Activated CD8-positive, alpha-beta memory T cell treated with anti-CD3 and anti-CD28 coated beads for 1 hour (primary cell): ENCODE measurements at places on chromosomes 6 and 20.

- no peak for DNase-seq
These were observed 16.4 kb upstream of the BLOC1S5 start for GRCh38 chr6:8080362-8081151.

DNA sequence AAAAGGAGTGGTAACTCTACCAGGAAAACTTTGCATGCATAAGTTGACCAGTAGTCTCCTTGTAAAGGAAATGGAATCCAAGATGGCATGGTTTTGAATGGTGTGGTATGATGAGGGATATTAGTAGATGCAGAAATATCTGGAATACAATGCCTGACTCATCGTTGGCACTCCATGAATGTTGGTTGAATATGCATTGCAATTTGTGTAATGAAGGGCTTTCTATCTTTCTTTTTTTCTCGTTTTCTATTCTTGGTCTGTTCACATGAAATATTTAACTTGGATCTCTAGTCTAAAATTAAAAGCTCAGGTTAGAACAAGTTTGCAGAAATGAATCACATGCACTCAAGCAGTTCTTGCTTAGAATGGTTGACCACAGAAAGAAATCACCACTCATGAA is 277.3 kb upstream of the PRND start:
- no peak for DNase-seq

DNA sequence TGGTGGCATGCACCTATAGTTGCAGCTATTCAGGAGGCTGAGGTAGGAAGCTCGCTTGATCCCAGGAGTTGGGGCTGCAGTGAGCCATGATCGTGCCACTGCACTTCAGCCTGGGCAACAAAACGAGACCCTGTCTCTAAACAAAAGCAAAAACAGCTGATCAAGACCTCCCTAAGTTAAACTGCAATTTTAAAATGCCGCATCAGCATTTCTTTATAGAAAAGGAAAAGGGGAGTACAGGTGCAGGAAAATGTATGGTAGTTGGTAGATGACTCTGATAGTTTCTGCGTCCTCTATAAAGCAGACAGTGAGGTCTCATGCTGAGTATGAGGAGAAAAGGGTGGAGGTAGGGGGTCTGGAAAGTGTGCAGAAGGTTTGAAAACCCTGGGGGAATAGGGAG is 8.9 kb upstream of the TBCC start:
- DNase-seq, result no peak

DNA sequence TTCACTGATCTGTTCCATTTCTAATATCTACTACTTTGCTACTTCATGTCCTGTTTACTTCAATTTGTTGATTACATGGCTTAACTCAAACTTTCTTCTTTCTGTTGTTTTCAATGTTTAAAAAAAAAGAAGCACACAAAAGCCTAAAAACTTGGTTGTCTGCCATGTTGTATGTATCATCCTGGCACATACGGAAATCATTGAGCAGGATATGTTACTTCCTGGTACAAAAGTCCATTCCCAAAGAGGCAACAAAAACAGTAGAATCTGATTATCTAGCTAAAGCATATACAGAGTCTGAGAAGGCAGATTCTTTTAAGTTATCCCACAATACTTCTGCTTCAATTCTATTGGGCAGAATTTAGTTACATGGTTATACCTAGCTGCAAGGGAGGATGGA is 14.5 kb upstream of the COL12A1 start:
- DNase-seq, result no peak

DNA sequence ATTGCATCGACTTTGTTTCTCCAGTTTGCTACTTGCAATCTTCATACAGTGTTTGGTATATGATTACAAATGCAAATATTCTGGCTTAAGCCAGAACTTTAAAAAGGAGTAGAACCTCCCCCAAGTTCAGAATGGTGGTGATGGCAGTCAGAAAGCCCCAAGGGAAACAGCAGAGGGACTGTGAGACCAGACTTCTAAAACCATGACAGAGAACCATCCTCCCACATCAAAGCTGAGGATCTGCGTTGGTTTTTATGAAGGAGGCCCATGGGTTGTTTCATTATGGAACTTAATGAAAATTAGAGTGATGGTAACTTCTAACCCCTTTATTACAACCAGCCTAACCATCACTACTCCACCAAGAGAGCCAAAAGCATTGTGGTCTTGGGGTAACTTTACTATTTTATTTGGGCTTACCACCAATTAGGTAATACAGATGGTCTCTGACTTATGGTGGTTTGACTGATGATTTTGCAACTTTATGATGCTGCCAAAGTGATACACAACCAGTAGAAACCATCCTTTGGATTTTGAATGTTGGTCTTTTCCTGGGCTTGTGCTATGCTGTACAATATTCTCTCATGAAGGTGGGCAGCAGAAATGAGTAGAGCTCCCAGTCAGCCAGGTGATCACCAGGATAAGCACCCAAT is 10.9 kb upstream of the MRS2 start:
- no peak for DNase-seq

DNA sequence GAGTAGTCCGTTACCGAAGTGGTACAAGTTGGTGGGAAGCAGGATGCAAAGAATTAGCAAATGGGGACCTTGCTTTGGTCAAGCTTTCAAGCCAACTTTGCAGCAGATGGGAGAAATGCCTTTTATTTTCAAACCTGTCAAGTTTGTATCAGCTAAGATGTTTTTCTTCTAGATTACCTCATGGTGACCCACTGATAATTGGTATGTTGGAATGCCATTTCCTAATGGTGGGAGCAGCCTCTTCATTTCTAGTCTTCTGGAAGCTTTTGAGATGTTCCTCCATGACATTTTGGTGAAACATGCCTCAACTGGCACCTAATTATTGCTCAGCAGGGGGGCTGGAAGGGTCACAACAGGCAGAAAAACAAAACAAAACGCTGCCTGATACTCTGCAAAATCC is 43.7 kb downstream of the ADNP start:
- DNase-seq, result no peak

DNA sequence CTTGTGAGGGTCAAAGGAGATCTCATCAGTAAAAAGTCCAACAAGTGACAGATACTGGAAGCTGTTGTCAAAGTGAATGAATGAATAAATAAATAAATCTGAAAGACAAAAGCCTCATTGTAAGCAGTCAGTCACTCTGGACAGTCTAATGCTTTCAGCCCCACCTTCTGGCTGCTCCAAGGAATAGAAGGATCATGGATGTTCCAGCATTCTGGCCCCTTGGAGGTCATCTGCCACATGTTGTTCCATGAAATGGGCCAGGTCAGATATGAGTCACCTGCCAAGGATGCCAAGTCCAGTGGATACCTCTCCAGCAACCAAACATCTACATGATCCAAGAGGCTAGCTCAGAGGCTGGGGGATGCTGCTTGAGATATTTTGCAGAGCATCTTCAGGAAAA is 185.6 kb downstream of the BMP7 start:
- no peak for DNase-seq

- DNase-seq, result no peak
These were observed 6.5 kb downstream of the RBM38 start for GRCh38 chr20:57397693-57398108.

DNA sequence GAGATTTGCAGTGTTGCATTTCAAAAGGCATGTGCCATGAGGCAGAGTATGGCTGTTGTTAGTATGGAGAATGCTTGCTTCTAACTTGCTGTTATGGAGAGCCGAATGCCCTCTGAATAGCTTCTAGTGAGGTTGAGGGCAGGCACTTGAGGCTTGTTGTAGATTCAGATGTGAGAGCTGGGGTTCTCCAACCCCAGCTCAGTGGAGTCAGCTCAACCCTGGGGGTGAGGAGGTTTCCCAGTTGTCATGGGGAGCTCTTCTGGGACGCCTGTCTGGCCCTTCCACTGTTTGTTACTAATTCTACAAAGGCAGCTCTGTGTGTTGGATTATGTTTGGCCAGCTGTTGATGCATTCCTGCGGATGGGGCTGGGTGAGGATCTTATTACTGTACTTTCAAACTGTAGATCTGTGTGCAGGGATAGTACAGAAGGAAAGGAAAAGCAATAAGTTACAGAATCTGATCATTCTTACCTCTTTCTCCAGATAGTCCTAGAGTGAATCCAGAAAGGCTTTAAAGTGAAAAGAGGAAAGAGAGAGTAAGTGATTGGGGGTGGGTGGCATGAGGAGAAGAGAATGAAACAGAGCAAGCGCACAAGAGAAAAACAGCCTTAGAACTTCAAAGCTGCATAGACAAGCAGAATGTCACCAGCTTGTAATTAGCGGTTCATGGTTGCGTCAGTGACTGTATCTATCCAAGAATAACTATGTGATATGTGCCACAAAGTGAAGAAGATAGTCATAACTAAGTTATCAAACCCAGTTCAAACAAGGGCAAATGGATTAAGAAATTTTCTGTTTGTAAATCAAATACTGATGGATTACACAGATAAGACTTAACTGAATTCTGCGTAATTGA is 148.7 kb downstream of the PRL start:
- DNase-seq, result no peak
